ENCODE measurements at places on chromosomes 7 and 10.

- DNase-seq = no peak
These were observed 278.2 kb downstream of the PLXDC2 start for GRCh38 chr10:20094226-20094976.

- DNase-seq = no peak
These were observed 38.0 kb upstream of the LEP start for GRCh38 chr7:128203047-128203491.

DNA sequence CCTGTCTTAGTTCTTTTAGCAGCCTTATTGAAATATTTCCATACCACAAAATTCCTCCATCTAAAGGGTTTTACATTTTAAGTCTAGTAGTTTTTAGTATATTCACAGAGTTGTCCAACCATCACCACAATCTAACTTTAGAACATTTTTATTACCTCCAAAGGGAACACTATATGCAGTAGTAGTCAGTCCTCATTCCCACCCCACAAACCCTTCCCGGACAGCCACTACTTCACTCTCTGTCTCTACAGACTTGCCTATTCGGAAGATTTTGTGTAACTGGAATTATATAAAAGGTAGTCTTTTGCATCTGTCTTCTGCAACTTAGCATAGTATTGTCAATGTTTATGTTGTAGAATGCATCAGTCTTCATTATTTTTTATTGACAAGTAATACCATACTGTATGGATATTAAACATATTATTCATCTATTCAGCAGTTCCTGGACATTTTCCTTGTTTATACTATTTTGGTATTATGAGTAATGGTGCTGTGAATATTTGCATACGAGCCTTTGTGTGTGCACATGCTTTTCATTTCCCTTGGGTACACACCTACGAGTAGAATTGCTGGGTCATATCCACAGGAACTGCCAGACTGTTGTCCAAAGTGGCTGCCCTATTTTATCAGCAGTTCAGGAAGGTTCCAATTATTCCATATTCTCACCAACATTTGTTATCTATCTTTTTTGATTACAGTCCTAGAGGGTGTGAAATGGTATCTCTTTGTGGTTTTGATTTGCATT, 60.9 kb upstream of the LANCL2 start:
- no peak for DNase-seq

DNA sequence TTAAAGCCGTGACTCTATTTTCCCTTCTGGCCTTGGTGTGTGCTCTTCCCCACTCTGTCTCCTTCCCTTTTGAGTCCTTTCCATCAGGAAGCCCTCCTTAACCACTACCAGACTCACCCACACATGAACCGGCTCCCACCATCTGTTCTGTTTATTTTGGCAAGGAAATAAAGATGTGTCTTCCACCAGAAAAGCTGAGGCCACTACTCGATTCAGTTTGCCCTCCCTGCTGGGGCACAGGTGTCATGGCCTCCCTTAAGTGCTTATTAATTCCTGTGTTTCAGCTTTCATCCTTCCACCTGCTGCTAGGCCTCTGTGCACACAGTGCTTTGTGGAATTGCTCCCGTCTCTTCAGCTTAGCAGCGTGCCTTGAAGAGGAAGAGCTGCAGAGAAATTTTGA, 16.7 kb downstream of the POR start:
- no peak for DNase-seq

GRCh38 chr10:78778444-78779338, 290.1 kb upstream of the ZMIZ1 start:
- no peak for DNase-seq

GRCh38 chr7:132475669-132476116, 100.6 kb downstream of the PLXNA4 start:
- no peak for DNase-seq

DNA sequence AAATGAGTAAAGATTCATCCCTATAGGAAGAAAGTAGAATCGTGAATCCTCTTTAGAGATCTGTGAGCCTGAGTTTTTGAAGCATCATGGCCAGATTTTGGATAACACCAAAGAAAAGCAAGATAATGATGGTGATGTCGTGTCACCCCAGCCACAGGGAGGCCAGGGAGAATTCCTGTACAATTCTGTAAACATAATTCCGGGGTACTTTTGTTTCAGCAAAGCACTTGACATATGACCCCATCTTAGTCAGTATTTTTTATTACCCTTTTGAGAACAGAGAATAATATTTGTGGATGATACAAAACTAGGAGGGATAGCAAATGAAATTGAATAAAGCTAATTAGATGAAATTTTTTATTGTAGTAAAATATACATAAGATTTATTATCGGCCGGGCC, 33.8 kb downstream of the NACAD start:
- DNase-seq = no peak

DNA sequence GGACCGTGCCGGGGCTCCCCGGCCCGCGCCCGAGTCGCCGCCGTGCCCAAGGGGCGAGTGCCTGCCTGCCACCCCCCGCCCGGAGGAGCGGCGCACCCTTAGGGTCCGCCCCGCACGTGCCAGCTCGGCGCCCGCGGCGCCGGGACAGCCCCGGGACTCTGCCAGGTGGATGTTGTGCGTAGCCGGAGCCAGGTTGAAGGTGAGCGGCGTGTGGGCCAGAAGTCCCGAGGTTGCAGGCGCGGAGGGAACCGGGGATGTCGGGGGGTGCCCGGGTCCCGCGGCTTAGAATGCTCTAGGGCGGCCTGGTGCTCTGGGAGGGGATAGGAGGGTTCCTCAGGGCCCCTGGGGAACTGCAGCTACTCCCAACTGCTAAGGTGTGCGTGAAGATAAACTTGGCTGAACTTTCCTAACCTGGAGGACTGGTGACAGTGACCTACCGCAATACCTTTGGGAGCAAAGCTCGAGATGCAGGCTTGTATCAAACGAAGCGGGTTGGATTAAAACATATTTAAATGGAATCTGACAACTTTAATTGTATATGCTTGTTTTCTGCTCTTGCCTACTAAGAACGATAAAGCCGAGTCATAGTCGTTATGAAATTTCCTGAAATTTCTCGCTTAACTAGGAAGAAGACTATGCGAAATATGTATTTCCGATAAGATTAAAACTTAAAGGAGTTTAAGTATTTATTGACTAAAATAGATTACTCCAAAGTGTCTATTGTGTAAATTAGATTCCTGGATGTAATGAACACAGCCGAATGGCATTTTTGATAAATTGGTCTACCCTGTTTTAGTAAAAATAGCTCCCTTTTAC, at the start of gene CUX1:
Gene CUX1 (plus strand): TSS at position 156 of the 816 bp plus-strand sequence. CDS start 14 bp downstream, at position 170.
- DNase-seq = no peak

DNA sequence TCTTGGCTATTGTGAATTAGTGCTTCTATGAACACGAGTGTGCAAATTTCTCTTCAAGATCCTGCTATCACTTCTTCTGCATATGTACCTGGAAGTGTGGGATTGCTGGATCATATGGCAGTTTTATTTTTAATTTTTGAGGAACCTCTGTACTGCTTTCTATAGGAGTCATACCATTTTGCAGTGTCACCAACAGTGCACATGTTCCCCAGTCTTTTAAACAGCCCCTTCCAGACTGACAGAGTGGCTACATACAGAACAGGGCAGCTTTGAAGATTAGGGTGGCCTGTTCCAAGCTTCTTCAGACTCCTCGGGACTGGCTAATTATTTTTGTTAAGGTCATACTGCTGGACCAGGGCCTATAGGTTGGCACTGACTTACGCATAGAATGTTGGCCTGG, 82.9 kb downstream of the AUTS2 start:
- DNase-seq = no peak

DNA sequence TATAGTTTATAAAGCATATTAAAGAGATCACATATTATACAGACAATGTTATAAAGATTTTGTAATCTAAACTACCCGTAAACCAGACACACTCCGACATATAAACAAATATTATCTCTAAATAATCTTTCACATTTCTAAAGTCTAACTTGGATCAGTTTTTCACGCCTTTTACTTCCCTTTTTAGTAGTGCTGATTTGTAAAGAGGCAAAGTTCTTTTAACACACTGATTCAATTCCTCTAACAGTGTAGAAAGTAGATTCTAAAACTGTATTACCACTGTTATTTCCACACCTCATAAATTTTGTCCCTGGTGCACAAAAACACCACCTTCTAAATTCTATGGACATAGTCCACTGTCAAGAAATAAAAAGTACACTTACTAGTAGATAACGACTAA, 230.9 kb downstream of the DOCK4 start:
- DNase-seq = no peak

GRCh38 chr10:32621969-32622368, 176.0 kb downstream of the CCDC7 start:
- DNase-seq = no peak

DNA sequence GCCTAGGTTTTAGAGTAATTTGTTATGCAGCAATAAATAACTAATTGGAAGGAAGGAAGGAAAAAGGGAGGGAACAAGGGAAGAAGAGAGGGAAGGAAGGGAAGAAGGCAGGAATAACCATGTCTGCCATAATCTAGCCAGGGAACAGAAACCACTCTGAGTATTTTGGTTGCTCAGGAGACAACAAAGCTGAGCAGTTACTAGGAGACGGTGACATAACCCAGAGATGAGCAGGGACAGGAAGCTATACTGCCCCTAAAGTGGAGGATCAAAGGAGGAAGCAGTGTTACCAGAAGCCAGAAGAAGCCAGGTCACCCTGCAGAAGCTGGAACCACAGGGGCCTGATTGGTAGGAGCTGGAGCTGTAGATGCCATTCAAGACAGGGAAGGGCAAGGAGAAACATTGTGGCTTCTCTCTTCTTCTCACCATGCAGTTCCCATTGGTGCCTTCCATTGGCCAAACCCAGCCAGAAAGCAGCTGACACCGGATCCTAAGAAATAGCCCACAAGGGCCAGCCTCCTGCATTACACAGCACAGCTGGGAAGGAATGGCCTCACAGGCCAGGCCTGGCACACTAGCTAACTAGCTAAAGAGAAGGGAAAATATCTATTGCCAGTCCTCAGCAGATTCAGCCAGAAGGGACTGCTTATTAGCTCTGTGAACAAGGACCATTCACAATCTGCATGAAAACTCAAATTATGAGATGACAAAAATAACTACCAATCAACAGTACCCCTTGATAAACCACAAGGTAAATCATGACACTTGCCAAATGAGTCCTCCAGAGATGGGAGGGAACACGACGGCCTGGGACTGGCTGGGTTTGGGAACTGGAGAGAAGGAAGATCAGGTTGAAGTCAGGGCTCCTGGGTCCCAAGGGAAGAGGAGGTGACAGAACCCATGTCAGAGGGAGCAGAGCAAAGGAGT, 184.5 kb upstream of the NFE2L3 start:
- DNase-seq = no peak
